Stimulated activated CD8-positive, alpha-beta memory T cell treated with anti-CD3 and anti-CD28 coated beads, Interleukin-15, amount 100 ng/mL, for 4 hours (primary cell): ENCODE measurements at places on chromosomes 4 and X.

DNA sequence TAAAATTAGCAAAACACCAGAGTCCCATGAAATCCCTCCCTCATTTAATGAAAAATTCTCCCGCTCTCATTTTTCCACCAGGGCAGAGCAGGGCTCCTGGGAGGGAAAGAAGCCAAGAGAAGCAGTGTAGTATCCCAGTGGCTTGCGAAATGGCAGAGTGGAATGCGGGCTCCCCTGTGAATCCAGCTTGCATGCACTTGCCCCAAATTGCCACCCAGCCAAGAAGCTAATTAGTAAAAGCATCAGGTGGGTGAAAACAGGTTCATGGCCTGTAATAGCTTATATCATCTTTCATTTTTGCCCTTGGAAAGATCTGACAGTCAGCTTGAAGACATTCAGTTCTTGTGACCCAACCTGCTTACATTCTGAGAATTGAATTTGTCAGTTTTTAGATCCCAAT is 10.1 kb downstream of the AMOT start:
- no peak for DNase-seq

- no peak for DNase-seq
Observed at GRCh38 chr4:83860200-83860599, 324.3 kb downstream of the GPAT3 start.

DNA sequence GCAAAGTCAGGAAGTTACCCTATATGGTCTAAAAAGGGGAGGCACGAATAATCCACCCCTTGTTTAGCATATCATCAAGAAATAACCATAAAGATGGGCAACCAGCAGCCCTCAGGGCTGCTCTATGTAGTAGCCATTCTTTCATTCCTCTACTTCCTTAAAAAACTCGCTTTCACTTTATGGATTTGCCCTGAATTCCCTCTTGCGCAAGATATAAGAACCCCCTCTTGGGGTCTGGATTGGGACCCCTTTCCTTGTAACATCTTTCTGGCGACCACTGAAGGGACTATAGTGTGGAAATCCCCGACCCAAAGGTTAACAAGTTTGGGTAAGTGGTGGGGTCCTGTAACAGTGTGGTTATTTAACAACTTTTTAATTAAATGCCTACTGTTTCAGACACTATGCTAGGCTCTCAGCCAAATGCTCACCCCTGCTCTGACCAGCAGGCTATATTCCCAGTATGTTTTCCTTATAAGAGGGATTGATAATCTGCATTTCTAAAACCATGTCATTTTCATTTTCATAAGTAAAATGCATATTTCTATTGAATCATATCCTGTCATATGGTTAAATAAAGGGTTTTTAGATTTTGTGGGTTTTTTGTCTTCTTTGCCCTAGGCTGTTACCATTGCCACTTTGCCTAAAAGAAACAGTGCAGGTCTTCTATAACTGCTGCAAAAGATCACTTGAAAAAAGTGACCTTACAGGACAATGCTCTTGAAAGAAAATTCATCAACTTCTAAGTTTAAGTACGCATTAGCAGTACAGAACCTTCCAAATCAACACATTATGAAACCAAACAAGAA is 41.5 kb downstream of the ANAPC10 start:
- no peak for DNase-seq

- no peak for DNase-seq
Observed at GRCh38 chr4:1369479-1370079, 22.6 kb downstream of the UVSSA start.

- DNase-seq = no peak
Observed at GRCh38 chr4:170374770-170375169, 285.0 kb upstream of the AADAT start.

DNA sequence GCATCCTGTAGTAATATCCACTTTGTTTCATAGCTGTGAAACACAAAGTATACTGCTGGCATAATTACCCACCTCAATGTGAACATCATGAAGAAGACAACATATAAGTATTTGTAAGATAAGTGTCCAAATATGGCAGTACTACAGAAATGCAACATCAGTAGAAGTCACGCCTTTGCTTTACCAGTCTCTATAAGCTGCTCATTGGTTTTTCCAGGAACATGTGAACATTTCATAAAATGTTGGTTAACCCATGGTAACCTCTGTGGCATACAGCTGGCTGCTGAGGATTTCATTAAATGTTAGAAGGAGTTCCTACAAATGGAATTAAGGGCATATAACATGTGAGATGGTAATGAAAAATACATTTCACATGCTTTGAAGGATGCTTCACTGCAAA is 77.6 kb downstream of the PPP3CA start:
- no peak for DNase-seq

DNA sequence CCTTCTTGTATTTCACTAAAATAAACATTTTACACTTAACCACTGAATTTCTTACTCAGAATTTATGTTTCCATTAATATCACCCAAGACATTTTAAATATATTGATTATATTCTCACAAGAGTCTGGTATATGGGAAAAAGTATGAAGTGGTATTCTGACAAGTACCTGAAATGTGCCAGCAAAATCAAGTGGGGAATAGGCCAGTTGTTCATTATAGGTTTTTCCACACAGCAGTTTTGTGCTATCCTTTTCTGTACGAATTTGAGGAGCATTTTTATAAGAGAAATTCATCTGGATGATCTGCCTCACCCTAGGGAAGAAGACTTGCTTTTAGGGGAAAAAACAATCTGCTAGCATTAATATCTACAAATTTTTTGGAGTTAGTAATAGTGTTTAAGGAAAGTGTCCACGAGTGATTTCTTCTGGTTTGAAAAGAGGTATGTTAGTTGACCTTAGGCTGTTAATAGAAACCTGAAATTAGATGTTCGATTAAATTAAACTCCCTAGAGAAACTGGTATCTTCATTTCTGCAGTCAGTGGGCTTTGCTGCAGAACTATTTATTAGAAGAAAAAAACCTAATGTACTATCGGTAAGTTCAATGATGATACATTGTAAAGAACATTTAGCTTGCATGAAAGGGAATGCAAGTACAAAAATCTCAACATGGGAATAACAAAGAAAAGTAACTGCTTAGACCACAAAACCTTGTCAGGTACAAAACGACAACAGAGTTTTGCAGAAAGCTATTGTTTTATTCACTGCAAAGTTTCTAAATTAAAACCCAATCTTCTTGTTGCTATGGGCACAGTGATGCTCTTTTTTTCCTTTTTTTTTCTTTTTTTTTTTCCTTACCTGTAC is 1.8 kb downstream of the KLF3 start:
- DNase-seq = no peak

DNA sequence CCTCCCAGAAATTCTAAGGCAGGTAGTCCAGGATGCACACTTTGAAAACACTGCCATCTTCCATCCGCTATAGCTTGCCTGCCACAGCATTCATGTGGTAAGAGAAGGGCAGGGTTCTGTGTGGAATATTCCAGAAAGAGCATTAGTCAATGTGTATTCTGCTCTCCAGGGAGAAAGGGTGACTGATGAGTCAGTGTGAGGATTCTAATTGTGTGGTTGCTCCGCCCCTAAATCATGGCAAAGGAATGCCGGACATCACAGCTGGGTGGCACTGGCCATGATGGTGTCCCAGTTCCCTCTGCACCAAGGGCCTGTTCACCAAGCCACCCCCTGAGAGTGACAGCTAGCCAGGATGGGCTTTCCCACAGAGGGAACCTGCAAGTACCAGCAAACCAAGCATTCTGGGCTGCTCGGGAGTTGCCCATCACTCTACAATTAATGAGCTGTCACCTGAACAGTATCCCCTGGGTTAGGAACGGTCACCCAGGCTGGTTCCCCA is 9.5 kb downstream of the IDS start:
- DNase-seq = no peak

GRCh38 chr4:14110407-14110806 is 482.9 kb upstream of the BOD1L1 start:
- no peak for DNase-seq

GRCh38 chr4:52142816-52143215 is 91.7 kb downstream of the SPATA18 start:
- DNase-seq = no peak

GRCh38 chrX:150587585-150588503 is 19.4 kb downstream of the MTM1 start:
- DNase-seq = no peak

DNA sequence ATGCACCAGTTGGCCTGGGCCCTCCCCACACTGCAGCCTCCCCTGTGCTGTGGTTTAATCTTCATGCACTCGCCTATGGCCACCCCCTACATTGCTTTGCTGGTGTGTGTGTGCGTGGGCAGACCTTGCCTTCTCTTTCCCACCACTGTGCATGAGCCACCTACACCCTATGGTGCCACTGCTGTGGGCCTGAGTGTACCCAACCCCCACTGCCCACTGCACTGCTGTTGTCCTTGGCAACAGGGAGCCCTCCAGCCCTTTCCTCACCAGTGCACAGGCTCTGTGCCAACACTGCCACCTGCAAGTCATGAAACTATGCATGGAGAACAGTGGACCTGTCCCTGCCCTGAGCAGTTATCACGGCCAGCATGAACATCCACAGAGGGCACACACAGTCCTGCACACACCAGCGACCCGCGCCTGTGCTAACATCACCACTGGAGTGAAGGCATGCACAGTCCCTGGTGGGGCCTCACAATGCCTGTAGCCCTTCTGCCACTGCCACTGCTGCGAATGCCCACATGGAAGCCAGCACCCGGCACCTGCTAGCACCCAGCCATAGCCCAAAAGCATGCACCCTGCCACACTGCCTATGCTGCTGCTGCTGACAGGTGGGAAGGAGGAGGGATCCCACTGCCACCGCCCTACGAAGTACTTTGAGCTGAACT is 237.8 kb upstream of the ARSJ start:
- DNase-seq = no peak

DNA sequence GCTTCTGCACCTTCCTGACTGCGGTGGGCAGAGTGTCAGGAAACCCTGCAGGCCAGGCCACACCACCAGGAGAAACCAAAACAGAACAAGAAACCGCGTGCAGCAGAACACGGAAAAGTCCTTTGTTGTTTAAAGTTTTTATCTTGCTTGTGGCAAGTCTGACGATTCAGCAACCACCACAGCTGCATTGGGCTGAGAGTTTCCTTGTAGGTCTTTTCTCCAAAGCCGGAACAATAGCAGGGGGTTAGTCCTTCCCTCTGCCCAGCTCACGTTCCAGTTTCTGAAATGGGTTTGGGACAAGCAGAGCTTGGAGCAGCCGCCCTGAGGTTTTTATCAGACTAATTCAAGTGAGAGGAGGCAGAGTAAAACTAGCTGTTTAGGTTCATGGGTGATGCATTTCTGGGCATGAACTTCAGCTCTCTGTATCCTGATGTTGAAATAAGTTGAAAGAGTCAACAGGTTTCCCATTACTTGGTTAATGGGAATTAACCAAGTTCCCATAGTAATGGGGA is 216.9 kb downstream of the PTTG2 start:
- DNase-seq = no peak

DNA sequence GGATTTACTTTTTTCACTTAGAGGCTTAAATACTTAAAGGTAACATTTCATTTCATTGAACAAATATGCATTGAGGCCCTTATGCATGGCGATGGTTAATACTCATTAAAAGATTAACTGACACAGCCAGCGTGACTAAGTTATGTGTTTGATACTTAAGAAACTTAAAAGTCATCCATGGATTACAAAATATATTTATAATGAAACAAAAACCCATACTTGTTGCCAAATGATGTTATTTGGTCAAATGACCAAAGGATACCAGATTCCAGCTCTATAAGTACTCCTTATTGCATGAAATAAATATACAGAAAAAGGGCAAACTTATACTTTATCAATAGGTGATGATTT is 26.7 kb downstream of the ZNF330 start:
- no peak for DNase-seq

DNA sequence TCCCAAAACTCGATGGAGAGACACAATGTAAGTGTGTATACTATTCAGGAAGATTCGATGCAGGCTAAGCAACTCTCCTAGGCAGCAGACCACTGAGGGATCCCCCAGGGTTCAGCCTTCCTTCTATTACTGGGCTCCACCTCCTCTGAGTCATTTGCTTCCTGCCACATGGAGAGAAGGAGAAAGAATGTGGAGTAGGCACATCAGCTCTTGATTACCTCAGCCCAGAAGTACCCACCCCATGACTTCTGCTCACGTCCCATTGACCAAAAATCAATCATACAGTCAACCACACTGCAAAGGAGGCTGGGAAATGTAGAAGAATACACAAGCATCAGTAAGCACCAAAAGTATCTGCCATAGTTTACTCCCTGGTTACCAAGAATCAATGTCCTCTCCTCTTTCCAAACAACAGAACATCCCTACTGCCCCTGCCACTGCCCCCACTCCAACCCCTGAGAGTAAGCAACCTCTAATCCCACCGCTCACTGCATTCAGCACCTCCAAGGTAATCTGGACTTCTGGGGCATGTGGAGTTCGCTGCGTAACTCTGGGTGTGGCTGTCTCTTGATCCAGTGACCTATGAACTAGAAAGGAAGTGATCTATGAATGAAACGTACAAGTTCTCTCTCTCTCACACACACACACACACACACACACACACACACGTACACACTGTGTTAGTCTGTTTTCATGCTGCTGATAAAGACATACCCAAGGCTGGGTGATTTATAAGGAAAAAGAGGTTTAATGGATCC is 91.2 kb upstream of the C1QTNF7 start:
- no peak for DNase-seq

- DNase-seq = no peak
Observed at GRCh38 chr4:78654807-78655206, 103.2 kb downstream of the ANXA3 start.

GRCh38 chrX:80747832-80748231 is 61.8 kb downstream of the BRWD3 start:
- DNase-seq = no peak

DNA sequence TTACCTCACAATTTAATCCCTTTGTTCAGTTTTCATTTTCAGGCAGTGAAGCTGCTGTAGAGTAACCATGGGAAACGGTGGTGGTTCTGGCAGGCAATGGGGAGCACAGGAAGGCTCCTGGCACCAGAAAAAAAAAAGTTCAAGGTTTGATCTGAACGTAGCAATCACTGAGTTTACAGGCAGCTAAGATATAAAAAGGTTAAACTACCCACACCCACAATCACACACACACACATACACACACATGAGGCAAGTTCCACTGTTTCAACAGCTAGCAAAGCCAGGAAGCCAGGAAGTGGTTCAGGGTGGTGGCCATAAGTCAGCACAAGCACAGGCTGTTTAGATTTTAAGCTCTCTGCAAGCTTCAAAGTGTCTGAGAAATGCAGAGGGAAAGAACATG is at the start of gene SULT1B1:
TSS of gene SULT1B1 (minus strand) at position 166 of the 400 bp plus-strand sequence. CDS start 5,403 bp downstream, outside the sequence.
- DNase-seq = peak; percentile 10

- DNase-seq = no peak
Observed at GRCh38 chrX:9668537-9668936, 97.1 kb downstream of the GPR143 start.

GRCh38 chrX:26254436-26254835 is 38.5 kb downstream of the MAGEB5 start:
- DNase-seq = no peak

- DNase-seq = no peak
Observed at GRCh38 chrX:526295-527224, 104.0 kb upstream of the SHOX start.

GRCh38 chr4:108168160-108168670 is 517 bp downstream of the LEF1 start:
- no peak for DNase-seq

GRCh38 chr4:22048323-22048722 is 99.8 kb upstream of the KCNIP4 start:
- no peak for DNase-seq

DNA sequence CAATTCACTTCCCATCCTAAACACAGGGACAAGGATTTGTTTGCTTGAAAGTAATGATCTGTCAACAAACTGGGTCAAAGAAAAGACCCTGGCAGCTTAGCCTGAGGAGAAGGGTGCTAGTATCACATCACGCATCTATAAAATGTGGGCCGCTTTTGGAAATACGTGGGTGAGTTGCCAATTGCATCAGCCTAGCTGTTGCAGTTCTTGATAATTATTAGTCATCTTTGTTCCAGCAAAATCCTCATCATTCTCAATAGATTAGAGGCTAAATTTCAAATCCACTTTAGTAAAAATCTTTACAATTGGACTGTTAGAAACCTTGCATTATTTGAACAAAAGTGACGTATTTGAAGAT is 33.6 kb upstream of the TAPT1 start:
- DNase-seq = no peak
